ENCODE measurements at places on chromosomes 3 and 15.

DNA sequence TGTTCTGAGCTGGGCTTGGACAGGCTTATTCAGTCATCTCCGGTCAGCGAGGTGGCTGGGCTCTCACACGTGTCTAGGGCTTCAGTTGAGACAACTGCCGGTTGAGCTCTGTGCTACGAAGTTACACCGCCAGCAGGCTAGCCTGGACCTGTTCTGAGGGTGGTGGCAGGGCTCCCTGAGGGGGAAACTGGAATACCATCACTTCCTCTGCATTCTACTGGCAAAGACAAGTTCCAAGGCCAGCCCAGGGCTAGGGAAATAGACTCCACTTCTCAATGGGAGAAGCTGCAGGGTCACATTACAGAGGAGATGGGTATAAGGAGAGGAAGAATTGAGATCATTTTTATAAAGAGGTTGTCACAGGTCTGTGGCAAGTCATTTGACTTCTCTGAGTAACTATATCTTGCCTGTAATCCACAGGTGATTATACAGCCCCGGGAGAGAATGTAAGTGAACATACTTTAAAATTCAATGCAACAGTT is 106.8 kb upstream of the IL12A start:
- DNase-seq = no peak

GRCh38 chr3:143847787-143848631 is at the start of gene SLC9A9:
TSS of gene SLC9A9 (minus strand) at chr3:143848468. CDS start at chr3:143848322, 146 bp downstream.
- DNase-seq = peak; percentile 84

DNA sequence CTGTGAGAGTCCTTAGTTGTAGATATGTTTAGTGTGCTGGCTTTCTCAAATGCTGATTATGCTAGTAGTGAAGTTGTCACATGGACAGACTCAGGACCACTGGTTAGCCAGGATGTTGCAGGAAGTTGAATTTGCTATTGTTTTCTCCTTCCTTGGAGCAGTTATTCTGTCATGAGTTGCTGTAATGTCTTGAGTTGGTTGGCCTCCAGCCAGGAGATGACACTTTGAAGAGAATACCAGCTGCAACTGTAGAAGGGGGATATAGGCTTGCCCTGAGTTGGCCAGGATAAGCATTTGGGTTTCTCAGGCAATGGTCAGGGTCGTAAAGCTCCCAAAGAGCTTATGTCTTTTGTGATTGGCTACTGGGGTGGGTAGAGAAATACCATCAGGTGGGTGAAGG is 206.7 kb downstream of the ZNF621 start:
- no peak for DNase-seq

DNA sequence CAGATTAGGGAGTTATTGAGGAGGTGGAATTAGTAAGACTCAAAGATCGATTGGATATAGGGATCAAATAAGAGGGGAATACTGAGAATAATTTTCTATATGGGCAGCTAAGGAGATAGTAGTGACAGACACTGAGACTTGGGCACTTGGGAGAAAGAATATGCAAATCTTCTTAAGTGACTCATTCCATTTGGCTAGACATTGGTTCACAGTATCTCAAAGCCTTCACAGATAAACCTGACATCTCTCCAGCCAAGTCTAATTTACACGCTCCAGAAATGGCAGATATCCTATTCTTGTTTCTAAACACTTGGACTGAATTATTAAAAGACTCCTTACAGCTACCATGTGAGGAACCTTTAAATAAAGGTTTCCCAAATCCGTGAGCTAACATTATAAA is 104.6 kb upstream of the ADAMTS9 start:
- DNase-seq = no peak

- DNase-seq = no peak
These were observed 503.0 kb downstream of the EDEM1 start for GRCh38 chr3:5690490-5690889.

DNA sequence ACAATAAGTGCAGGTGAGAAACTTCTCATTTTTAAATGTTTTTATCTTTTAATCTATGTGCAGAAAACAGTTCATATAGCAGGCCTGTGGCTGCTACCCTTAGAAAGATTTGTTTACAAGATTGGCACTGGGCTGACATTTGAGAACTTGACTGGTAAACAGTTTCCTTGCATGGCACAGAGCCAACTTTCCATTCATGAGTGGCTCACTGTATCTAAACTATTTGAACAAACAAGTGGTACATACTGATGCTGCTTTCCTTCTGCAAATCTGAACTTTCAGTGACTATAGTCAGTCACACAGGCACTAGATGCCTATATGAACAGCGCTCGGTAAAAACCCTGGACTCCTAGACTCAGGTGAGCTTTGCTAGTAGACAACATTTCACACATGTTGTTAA is 6.3 kb upstream of the GTPBP8 start:
- peak; percentile 40 for DNase-seq

DNA sequence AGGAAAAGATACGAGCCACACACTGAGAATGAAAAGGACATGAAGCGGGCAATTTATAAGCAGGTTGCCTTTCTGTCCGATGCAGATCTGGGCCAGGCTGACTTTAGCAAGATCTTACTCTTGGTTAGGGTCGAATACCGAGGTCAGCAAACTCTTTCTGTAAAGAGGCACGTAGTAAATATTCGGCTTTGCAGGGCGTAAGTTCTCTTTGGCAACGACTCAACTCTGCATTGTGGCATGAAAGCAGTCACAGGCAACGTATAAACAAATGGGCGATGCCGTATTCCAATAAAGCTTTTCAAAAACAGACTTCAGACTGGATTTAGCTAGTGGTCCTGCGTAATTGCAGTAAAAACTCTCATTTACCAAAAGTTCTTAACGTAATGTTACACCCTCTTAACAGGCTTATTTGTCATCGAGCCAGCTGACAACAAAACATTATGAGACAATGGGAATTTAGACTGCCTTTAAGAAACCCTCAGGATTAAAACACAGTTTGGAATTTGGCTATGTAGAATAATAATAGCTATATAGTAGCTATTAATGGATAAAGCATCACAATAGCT is 13.1 kb upstream of the RPL35A start:
- no peak for DNase-seq

DNA sequence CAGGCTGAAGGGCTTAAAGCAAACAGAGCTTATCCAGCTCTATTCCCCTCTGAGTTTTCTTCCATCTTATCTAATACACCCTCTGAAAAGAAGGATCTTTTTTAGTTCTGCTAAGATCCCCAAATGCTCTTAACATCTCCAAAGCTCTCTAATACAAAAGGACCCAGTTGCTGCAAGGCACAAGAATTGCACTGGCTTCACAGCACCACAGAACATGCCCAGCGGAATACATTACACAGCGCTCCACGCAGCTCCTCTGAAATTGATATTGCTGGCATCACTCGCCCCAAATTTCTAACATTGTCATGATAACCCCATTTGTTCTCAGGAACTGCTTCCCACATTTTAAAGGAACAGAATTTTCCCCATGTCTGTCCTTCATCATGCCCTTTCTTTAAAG is 210.1 kb downstream of the RORA start:
- no peak for DNase-seq

DNA sequence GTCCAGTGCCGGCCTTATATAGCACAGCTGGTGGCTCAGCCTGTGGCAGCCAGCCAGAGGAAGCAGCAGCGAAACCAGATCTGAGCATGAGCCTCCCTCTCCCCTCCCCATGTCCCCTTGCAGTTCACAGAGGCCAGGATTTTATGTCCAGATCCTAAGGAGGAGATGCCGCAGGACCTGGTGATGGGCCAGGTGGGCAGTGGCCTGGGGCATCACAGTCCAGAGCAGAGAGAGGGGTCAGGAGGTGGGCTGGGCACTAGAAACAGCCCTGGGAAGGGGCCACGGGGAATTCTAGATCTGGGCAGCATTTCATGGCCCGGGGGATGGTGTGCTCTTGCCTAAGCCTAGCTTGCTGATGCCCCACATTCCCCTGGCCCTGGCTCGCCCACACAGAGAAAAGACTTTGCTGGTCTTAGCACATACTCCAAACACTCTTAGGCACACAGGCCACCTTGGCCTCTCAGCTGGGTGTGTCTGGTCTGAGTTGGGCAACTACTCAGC is 259 bp upstream of the CILP start:
- no peak for DNase-seq

GRCh38 chr15:50260969-50261496 is 4.5 kb downstream of the HDC start:
- DNase-seq = peak; percentile 49

Data from GM12865 (cell line).